ENCODE measurements at places on chromosomes 11 and 22.

GRCh38 chr22:39241794-39242594 is 2.8 kb downstream of the PDGFB start:
- DNase-seq, result no peak

GRCh38 chr11:59185386-59185945 is 13.5 kb downstream of the DTX4 start:
- DNase-seq, result no peak

DNA sequence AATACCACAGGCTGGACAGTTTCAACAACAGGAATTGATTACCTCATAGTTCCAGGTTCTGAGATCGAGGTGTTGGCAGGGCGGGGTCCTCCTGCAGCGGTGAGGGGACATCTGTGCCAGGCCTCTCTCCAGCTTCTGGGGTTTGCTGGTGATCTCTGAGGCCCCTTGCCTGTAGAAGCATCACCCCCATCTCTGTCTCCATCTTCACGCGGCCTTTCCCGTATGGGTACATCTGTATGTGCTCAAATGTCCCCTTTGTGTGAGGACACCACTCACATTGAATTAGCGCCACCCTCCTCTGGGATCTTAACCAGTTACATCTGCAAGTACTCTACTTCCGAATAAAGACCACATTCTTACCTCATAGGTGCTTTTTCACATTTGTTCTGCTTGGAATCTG is 1029.9 kb downstream of the BRD1 start:
- no peak for DNase-seq

GRCh38 chr11:30774496-30775232 is 188.5 kb upstream of the MPPED2 start:
- no peak for DNase-seq

DNA sequence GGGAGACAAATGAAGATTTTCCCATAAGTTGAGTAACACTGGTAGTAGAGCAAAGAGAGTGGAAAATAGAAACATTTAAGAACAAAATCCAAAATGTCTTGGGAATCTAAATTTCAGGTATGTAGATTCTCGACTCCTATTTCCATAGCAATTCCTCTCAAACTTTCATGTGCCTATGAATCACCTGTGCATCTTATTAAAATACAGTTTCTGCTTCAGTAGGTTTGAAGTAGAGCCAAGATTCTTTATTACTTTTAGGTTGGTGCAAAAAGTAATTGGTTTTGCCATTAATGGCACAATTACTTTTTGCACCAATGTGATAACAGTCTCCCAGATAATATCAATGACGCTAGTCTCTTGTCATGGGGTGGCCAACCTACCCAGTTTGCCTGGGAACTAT is 115.3 kb upstream of the SLC5A12 start:
- DNase-seq, result no peak

Measured in non-pigmented ciliary epithelial cell (primary cell).